Activated CD4-positive, alpha-beta T cell treated with anti-CD3 and anti-CD28 coated beads for 48 hours (primary cell): ENCODE measurements at places on chromosomes 16 and 17.

DNA sequence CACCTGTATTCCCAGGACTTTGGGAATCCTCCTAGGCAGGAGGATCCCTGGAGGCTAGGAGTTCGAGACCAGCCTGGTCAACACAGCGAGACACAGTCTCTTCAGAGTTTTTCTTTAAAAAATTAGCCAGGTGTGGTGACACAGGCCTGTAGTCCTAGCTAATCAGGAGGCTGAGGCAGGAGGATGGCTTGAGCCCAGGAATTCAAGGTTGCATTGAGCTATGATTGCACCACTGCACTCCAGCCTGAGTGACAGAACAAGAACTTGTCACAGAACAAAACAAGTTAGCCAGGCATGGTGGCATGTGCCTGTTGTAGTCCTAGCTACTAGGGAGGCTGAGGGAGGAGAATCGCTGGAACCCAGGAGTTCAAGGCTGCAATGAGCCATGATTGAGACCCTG is 24.8 kb downstream of the ANKRD40 start:
- no peak for DNase-seq

DNA sequence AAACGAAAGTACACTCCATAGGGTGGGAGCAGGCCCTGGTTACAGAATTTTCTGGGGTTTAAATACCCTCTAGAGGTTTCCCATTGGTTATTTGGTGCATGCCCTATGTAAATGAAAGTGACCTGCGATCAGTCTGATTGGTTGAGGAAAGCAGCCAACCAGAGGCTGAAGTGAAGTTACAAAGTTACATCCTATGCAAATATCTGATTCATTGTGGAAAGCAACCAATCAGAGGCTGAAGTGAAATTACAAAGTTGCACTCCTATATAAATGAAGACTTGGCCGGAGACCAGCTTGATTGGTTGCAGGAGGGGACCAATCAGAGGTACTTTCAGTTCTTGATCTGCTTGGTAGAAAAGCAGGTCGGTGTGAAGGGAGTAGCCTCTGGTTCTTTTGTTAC is 24.4 kb downstream of the NAA60 start:
- DNase-seq: no peak

DNA sequence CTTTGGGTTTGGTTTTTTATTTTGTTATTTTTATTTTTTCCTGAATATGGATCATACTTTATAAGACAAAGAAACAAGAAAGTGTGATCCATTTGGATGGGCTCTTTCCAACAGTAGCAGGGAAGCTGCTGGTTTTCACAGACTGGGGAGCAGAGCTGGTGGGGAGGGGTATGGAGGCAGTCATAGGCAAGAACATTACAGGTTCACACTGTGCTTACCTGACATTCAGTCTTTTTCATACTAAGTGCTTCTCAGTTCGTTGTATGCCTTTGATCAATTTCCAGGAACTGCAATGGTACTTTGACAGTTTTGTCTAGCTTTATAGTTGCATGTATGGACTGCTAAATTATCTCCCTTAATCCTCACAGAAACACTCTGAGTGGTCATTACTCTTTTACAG is 27.7 kb downstream of the BEAN1 start:
- DNase-seq: no peak

- no peak for DNase-seq
These were observed 170.0 kb downstream of the C16orf78 start for GRCh38 chr16:49543631-49543946.

DNA sequence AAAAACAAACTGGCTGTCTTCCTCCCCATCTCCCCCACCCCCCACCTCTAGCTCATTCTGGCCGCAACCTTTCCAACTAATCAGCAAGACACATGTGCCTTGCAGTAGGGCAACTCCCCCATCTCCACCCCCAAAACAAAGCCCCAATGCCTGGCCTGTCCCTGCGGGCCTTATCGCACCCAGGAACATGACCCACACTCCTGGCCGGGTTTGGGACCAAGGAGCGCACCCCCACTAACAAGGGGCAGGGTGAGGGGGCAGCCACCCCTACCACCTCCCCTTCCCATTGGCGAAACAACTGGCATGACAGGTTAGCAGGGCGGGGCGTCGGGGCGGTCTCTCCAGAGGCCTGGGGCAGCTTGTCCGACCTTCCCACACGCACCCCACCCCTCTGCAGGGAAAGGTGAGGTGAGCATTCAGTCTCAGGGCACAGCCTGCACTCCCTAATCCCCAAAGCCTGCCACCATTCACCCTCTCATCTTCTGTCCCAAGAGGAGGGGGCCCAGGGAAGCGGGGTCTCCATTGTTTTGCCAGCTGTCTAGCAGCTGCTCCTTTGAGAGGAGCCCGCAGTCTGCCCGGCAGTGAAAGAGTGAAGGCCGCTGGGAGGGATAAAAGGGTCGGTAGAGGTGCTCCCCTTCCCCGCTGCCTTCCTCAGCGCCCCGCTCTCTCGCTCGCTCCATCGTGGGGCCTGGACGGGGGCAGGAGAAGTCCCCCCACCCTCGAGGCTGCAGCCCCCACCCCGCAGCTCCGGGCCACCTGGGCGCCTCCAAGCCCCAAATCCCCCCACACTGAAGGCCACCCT is 765 bp downstream of the MYO18A start:
- no peak for DNase-seq

DNA sequence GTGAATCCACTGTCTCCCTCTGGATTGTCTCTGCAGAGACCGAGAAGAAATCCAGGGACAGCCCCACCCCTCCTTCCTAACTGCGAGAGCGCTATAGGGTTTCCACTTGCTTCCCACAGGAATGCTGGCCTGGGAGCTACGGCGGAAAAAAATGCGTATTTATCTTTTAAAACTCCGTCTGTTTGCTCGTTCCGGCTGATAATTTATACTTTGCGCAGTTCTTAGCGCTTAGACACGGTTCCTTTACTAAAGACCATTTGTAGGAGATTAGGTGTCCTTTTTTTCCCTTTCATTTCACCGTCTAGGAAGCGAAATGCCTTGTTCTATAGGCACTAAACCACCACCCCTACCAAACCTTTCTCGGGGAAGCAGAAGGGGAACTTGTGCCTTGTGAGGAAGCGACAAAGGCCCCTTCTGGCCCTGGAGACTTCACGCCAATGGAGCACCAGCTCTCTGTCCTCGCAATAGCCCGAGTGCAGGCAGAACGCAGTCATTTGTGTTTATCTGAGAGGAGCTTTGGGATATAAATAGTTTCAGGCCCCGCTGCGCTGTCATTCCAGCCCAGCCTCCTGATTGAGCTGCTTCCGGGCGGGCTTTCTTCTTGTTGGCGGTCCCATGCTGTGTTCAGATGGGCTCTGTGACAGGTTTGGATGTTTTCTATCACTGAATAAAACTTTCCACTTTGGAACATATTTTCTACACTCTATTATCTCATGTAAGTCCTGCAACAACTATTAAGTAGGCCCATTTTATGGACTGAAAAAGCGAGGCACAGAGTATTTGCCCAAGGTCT is 791 bp upstream of the SUPT4H1 start:
- peak; percentile 55 for DNase-seq

DNA sequence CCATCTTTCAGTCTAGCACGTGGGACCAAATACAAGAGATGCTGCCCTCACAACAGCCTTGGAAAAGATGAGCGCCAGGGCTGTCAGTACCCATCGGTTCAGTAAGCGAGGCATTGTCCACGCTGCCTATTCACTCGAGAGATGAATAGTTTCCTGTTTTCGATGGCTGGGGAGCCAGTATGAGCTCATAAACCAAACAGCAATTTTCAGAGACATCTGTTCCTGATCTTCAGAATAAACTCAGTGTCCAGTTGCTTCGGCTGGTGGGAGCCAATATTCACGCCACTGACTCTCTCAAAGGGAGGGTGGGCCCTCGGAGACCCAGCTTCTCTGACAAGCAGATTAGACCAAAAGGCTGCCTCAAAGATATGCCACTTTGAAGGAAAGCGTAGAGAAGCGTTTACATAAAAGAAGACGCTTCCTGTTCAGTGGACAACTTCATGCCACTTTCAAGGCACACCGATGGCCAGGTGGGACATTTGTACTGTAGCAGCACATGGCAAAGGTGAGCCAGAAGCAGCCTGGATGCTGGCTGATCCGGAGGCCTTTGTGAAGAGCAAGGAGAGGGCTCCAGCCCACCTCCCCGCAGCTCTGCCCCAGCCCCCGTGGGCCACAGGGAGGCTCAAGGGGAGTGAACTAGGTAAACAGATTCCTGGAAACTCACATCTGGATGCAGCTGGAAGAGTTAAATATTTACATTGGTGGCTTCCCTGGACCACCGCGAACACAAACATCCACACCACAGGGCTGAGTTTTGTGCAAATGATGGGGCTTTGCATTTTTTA is 6.0 kb downstream of the TIMM22 start:
- DNase-seq: no peak

GRCh38 chr17:4768298-4768697 is 3.4 kb upstream of the TM4SF5 start:
- no peak for DNase-seq
